ENCODE measurements at places on chromosomes 3 and 15.

DNA sequence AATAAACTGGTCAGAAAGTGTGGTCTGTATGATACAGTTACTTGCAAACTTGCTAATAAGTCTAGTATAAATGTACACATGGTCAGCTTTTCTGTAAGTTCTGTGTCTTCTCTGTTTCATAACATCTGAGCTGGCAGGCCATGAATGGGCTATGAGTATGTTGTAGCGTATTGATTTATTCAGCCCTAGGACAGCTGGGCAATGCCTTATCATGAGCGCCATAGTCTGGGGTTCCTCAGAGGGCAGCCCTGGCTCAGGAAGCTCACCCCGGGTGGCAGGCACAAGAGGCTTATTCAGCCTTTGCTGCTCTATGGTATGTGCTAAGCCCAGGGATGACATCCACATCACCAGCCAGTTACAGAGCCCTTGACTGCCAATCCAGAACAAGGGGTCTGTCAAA, 50.7 kb upstream of the CCR2 start:
- no peak for DNase-seq

DNA sequence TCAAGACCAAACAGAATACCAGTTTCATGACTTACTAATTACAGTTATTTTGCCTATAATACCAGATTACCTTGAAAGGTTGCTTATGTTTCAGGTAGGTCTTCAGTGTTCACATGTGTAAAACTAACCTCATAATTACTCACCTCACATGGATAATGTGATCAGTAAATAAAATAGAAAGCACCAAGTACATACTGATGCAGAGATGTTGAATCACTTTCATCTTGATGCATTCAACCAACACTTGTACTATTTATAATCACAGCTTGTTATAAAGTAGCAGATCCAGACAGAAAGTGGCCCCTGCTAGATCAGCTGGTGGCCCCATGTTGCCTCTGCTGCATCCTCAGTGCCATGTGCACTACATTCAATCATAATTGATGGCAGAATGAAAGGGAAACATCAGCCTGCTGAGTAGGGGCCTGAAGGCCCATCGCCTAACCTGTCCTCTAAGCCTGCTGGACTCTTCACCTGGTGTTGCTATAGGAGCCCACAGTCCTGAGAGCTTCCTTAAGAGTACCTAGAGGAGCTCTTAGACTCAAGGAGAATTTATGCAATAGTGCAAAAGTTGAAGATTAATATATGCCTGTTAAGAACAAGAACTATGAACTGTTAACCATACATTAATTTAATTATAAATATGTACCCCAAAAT, 154.3 kb downstream of the PLCL2 start:
- no peak for DNase-seq

DNA sequence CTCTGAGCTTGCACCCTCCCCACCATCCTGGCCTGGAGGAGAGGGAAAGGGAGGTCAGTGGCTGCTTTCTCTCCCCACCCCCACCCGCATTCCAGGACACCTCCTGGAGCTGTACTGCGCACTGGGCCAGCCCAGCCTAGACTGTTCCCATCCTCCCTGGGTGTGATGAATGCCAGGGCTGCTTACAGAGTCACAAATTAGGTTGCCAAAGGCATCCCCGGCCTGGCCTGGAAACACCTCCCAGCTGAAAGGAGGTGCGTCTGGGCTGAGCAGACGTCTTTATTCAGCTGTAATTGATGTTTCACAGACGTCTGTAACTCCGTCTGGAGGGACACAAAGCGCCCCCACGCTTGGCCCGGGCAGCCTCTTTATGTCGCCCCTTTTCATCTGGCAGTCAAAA, 47.6 kb downstream of the RHCG start:
- DNase-seq, result no peak

DNA sequence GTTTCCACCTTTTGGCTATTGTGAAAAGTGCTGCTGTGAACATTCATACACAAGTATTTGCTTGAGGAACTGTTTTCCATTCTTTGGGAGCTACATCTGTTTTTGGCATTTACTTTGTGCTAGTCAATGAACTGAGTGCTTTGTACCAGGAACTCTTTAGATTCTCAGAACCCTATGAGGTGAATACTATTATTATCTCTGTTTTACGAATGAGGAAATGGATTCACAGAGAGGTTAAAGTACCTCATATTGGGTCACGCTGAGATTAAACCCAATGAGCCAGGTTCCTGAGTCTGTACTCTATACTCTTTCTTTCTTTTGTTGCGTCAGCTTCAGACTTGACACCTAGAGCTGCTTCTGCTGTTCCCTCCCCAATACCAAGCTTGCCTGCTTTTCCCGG, 358.1 kb downstream of the CNTN4 start:
- DNase-seq, result no peak

- no peak for DNase-seq
Measured at GRCh38 chr3:179833294-179833693, 180.5 kb downstream of the USP13 start.

GRCh38 chr3:100581650-100582049, 27.8 kb upstream of the ADGRG7 start:
- no peak for DNase-seq

GRCh38 chr15:23806980-23807379, 119.9 kb upstream of the NDN start:
- no peak for DNase-seq
